ENCODE measurements at places on chromosomes 7 and 10. TPM values are rescaled to one million over a fixed set of nuclear protein-coding genes. Genes with fewer than 3 reads are reported as not detected.

- DNase-seq: no peak
These were observed 60.7 kb upstream of the SLC13A1 start for GRCh38 chr7:123260428-123260960.

DNA sequence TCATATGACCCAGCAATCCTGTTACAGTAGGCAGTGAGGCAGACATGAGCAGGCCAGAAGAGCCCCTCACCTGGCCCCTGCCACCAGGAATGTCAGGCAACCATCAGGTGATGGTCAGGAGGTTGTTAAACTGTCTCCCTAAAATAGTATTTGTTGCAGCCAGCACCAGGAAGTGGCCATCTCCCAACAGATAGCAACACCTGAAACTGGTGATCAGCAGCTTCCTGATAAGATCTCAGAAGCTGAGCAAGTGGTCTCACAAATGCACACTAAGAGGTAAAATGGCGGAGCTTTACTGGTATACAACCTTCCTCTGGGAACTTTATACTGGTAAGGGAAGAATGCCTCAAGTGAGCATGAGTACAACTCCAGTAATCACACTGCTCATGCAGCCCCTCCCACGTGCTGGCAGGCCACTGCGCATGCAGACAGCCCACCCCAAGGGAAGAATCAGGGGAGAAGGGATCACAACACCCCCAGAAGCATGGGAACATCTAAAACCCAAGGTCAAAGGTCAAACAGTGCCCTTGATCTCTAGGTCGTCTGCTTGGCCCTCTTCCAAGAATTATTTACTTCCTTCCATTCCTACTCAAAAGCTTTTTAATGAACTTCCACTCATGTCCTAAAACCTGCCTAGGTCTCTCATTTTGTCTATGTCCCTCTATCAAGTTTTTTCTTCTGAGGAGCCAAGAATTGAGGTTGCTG, 133.5 kb downstream of the DOCK4 start:
- no peak for DNase-seq

- DNase-seq: no peak
These were observed 22.6 kb downstream of the PLAC9 start for GRCh38 chr10:80154978-80155695.

Gene TMEM140
- total RNA-seq: not detected

DNA sequence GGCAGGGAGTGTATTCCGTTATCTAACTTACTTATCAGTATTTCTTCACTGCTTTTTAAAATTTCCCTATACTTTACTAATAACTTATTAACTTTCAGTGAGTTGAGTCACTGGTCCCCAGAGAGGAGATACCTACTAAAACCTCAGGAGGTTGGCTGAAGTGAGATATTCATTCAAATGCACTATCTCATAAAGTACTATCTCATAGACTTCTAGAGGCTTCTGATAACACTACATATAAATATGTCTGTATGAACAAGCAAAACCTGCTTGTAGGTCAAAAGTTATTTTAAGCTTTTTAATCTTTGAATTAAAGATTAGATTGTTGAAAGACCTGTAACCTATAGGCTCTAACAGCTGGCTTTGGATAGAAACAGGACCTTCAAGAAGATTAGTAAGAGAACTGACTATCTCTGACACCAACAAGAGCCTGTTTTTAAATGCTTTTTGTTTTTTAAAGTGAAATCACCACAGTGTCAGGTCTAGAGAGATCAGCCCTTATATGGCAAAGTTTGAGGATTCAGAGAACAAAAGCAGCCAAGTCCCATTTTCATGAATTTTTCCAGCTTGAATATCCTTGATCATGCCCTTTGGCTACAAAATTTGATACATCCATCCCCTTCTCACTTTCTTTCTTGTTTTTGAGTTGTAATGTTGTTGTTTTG, 242.2 kb downstream of the ARL4A start:
- DNase-seq: no peak

DNA sequence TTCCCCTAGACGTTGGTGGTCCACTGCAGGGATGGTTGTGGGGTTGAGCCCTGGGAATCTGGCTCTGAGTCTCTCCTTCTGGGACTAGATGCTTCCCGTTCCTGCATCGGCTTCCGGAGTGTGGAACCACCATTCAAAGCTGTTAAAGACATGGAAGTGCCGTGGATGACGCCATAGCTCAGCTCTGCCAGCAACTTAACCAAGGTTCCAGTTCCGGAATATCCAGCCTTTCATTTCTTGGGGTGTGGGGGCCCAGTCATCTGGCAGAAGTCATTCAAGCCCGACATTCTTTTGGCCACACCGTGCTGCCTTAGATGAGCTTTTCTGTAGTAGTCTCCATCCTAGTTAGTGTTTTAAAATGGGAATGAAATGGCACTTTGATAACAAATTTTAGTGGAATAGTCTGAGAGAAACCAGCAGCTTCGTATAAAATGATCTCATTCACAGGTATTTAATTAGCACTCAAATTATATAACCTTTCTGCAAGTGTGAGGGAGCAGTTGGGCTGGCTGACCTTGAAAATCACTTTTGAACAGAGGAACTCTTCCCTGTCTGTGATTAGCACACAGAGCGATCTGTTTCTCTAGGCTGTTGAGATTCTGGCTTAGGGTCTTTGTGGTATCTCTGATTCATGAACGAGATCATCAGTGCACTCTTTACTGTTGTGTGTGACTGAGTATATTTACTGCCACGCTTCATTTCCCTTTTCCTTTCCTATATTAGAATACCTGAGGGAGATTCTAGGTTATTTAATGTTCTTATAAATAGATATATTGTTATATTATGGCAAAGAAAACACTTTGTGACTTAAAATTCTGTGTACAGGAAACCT, 19.9 kb downstream of the LMTK2 start:
- no peak for DNase-seq

DNA sequence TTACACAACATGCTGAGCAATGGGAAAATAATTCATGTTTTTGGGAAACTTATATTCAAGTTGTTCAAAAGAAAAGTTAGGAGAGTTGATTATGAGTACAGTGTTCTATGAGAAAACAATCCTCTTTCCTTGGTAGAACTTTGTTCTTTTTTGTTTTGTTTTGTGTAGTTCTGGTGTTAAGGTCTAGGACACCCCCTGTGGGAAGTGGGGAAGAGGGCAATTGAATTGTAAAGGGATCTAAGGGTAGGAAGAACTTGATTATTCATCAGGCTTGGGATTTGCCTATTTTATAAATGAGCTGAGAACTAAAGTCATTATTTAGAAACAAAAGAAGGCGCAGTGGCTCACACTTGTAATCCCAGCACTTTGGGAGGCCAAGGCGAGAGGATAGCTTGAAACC, 25.9 kb upstream of the CDK13 start:
- peak; percentile 41 for DNase-seq

Gene SDK1
- 7.3 TPM for total RNA-seq

DNA sequence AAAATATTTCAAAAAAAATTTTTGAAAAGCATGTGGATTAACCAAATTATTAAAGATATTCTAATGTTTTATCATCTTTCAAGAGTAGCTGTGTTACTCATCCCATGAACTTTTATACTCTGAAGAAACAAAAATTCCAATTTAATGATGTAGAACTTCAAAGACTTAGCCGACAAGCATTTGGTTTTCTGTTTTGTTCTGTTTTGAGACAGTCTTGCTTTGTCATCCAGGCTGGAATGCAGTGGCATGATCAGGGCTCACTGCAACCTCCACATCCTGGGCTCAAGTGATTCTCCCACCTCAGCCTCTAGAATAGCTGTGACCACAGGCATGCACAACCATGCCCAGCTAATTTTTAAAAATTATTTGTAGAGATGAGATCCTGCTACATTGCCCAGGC, 17.8 kb upstream of the LCOR start:
- DNase-seq: no peak

DNA sequence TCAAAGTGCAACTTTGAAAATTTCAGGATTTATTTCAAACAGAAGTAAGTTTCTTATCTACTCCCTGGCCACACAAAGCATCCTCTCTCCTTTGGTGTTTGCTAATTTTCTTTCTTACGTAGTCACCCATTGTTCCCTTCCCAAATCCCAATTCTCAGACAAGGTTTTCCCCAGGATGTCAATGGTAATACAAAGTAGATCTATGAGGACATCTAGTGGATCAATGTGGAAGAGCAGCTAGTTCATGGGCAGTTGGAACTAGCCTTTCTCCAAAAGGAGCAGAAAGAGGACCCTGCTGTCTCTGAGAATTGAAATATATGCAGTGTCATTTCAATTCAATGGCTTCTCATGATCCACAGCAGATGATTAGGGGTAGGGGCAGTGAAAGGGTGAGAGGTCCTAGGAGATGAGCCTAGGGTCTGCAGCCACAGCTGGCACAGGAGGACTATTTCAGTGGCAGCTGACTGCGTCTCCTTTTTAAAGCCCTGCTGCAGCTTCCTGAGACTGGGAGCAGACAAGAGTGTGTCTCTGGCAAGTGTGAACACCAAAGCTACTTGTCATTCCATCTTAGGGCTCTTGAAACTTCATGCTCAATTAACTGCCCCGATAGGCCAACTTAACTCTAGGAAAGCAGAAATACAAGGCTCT, 632.6 kb downstream of the KCNMA1 start:
- DNase-seq: no peak

DNA sequence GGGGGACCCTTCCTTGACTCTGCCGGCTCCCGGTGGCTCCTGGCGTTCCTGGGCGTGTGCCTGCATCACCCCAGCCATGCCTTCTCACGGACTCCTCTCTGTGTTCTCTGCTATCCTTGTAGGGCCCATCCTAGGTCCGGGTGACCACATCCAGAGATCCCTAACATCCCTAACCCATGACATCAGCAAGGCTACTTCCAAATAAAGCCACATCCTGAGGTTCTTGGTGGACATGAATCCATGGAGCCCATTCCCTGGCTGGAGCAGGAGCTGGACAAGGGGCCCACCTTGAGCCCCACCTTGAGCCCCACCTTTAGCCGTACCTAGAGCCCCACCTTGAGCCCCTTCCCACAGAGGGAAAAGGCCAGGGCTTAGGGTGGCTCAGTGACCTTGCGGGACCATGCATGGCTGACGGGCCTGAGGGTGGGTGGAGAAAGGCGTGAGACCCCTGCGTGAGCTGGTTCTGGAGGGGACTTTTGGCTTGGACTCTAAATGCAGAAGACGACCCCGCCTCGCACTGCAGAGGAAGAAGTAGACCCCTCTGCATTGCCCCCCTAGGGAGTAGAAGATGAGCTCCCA, 58.5 kb upstream of the INPP5A start:
- no peak for DNase-seq

GRCh38 chr7:92092210-92092609, 42.1 kb downstream of the CYP51A1 start:
- no peak for DNase-seq

DNA sequence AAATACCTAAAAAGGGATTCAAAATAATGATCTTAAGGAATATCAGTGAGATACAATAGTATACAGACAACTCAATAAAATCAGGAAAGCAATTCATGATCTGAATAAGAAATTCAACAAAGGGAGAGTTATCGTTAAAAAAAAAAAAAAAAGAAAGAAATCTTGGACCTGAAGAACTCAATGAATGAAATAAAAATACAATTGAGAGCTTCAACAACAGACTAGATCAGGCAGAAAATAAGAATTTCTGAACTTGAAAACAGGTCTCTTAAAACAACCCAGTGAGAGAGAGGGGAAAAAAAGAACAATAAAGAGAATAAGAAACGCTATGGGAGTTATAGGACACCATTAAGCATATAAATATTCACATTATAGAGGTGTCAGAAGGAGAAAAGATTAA, 72.0 kb upstream of the MACROH2A2 start:
- DNase-seq: no peak

- no peak for DNase-seq
These were observed 15.9 kb downstream of the ITPRIP start for GRCh38 chr10:104322416-104322782.

GRCh38 chr7:31872545-31873370, 185.7 kb downstream of the PPP1R17 start:
- DNase-seq: no peak

Gene VENTX
- 4.7 TPM for total RNA-seq

DNA sequence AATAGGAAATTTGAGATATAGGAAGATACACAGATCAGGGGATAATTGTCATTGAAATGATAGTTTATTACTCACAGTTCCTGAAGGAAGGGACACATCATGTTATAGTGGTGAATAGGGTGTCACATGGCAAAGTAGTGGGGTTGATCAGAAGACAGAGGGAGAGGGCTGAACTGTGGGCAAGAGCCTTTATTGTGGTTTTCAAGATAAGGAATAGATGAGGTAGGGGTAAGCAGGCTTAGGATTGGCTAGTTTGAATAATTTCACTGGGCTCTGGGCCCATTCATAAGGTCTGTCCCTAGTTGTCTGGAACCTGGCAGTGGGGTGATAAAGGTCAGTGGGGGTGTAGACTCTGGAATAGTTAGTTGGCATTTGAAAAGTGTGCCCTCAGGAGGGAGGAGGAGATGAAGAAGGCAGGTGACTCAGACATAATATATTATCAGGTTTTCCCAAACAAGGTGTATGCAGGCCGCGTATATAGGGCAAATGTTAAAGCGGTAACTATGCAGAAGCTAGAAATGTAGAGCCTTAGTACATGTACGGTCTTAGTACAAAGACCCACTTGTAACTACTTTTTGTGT, 18.5 kb downstream of the FGL2 start:
- no peak for DNase-seq

DNA sequence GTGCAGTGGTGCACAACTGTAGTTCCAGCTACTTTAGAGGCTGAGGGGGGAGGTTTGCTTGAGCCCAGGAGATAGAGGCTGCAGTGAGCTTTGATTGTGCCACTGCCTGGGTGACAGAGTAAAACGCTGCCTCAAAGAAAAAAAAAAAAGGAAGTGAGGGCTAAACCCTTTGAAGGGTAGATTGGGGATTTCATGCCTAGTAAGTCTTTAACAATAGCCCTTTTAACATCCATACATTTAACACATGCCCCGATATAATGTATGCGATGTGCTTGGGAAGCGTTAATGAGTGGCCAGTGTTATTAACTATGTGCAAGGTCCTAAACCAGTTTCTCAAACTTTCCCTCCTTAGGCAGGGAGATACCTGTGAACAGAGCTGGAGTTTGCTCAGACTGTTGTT, 229.2 kb upstream of the HPS1 start:
- DNase-seq: no peak

DNA sequence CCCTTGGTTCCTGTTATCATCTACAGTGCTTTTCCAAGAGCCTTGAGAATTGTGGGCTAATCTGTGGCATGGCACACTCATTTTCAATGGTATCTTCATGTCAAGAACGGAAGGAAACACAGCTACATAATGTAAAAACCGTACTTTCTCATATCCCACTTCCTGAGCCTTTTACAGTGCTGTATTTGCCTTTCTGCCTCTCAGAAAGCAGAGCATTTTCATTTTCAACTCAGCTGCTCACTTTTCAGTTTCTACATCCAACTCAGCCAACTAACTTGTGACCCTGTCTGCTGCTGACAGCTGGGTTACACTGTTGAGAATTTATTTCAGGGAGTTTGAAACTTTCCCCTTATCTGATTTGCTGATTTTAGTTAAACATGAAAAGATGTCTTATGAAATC, 875.8 kb upstream of the KCND2 start:
- DNase-seq: no peak

- DNase-seq: no peak
These were observed 56.5 kb downstream of the SHTN1 start for GRCh38 chr10:116948530-116948870.

DNA sequence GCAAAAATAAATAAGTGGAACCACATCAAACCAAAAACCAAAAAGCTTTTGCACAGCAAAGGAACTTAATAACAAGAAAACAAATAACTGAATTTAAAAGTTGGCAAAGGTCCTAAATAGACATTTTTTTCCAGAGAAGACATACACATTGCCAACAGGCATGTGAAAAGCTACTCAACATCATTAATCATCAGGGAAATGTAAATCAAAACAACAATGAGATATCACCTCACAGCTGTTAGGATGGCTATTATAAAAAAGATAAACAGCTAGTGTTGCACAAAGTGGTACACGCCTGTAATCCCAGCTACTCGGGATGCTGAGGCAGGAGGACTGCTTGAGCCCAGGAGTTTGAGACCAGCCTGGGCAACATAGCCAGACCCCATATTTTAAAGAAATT, 2.2 kb upstream of the SUN3 start:
- no peak for DNase-seq

Gene LFNG
- total RNA-seq: 31.6 TPM

Gene PIK3CG
- total RNA-seq: not detected

Measured in H1 (cell line).